ENCODE measurements at places on chromosomes 16 and 17.

DNA sequence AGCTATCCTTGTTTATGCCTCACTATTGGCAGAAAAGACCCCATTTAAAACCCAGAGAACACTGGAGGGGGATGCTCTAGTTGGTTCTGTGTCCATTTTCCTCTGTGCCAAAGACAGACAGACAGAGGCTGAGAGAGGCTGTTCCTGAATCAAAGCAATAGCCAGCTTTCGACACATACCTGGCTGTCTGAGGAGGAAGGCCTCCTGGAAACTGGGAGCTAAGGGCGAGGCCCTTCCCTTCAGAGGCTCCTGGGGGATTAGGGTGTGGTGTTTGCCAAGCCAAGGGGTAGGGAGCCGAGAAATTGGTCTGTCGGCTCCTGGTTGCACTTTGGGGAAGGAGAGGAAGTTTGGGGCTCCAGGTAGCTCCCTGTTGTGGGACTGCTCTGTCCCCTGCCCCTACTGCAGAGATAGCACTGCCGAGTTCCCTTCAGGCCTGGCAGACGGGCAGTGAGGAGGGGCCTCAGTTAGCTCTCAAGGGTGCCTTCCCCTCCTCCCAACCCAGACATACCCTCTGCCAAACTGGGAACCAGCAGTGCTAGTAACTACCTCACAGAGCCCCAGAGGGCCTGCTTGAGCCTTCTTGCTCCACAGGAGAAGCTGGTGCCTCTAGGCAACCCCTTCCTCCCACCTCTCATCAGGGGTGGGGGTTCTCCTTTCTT lies 56.1 kb downstream of the IGF2BP1 start:
- no peak for DNase-seq

DNA sequence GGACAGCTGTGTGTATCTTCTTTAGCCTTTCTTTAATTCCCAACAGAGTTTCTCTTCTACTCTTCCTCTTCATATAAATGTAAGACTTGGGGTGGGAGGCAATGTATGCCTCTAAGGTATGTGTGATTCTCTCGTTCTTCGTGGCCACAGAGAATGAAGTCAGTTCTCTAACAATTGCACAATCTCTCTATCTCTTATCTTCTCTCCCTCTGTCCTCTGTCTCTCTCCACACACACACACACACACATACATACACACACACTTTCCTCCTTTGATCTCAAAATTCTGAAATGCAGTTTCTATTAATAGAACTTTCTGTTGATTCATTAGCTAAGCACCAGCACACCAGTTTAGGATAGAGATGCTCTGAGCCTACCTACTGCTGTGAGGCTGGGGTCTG lies 615.7 kb upstream of the SALL1 start:
- no peak for DNase-seq

GRCh38 chr17:63150490-63150889 lies 184.5 kb downstream of the TANC2 start:
- no peak for DNase-seq

DNA sequence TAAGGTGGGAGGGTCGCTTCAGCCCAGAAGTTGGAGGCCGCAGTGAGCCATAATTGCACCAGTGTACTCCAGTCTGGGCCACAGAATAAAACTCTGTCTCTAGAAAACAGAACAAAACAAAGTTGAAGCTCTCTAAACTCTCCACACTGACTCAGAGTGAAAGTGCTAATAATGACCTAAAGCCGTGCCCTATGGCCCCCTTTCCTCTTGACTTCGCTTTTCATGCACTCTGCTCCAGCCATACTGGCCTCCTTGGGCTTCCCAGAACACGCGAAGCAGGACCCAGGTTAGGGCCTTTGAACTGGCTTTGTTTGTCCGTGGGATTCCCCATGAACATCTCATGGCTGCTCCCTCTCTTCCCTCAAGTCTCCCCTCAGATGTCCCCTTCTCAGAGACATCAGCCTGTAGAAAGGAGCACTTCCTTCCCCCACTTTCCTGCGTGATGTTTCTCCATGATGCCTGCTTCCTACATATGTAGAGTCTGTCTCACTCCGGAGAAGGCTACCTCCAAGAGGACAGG lies 18.6 kb upstream of the SPN start:
- peak; percentile 88 for DNase-seq

GRCh38 chr17:5619088-5619740 lies 34.9 kb upstream of the NLRP1 start:
- peak; percentile 1 for DNase-seq

GRCh38 chr17:393806-394717 lies 41.5 kb upstream of the RPH3AL start:
- DNase-seq: peak; percentile 67

DNA sequence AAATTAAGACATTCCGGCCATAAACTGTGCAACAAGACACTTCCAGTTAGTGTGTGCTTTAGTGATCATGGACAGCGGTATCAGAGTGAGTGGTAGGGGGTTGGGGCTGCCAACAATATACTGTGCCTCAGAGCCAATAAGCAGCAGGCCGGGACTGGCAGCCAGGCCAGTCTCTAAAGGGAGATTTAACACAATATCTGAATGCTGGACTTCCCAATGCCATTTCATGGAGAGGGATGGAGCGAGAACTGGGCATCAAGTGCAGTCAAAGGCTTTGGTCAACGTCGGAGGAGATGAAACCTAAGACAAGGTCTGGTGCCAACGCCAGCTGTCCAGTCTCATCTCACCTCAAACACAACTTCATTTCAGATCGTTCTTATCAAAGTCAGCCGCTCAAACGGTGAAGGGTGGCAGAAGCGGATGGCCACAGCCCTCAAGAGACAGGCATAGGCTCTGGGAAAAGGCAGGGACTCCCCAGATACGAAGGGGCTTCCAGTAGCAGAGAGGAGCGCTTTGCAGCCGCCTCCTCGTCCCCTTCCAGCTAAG lies 935 bp downstream of the USP32 start:
- DNase-seq: peak; percentile 28

DNA sequence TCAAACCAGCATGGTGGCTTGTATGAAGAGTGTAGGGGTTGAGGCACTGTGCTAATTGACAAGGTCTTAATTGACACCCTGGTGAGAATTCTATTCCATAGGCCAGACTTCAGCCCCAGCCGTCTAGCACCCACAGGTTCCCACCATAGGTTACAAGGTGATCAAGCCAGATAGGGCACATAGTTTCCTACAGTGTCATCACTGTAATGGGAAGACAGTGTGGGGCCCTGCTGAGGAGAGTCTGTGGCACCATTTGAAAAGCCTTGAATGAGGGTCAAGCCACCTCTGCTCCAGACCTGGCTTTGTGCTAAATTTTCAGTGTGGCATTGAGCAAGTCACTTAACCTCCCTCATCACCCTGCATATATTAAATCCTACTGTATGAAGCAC lies 36.2 kb downstream of the YPEL2 start:
- no peak for DNase-seq

- DNase-seq: no peak
These were observed 468.1 kb downstream of the SOX9 start for GRCh38 chr17:72588961-72589360.

DNA sequence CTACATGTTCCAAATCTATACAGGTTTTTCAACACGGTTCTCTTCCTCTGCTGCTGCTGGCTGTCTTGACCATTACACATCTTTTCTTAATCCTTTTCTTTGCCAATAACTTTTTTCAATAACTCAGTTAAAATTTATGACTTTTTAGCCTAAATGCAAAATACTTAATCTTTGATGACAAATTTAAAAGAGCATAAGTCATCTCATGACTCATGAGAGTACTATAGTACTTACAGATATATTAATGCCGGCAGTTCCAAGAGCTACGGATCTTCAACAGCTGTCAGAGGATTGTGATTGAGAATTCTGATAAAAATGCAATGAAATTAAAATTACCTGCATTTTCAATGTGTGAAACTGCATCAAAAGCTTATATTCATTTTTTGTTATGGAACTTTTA lies 105.5 kb downstream of the KPNA2 start:
- no peak for DNase-seq

DNA sequence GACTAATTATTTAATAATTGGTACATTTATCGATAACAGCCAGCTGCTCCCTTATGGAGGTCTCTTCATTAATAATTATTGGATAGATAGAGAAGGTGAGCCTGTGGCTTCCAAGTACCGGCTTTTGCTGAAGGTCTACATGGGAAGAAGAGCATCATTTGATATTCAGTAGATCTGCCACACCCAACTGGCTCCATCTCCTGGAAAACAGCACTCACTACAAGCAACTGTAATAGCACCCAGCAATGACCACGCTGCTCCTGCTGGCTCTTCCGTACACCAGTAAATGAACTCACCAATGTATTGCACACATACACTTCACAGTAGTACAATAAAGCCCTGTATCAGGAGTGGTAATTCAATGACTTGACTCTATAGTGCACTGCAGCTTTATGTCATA lies 19.5 kb downstream of the MARVELD3 start:
- DNase-seq: peak; percentile 34

GRCh38 chr16:49528060-49528865 lies 154.7 kb downstream of the C16orf78 start:
- DNase-seq: peak; percentile 10

DNA sequence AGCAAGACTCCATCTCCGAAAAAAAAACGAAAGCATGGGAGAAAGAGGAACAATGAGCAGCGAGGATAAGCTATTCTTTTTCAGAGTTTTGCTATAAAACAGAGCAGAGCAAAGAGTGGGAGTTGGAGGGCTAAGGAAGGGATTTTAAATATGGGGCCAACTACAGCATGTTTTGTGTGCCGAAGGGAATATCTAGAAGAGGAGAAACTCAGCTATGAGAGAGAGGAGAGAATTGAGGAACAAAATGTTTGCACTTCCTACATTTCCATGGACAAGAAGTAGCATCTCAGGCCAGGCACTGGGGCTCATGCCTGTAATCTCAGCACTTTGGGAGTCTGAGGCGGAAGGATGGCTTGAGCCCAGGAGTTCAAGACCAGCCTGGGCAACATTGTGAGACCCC lies 13.1 kb upstream of the GRB2 start:
- DNase-seq: peak; percentile 67

DNA sequence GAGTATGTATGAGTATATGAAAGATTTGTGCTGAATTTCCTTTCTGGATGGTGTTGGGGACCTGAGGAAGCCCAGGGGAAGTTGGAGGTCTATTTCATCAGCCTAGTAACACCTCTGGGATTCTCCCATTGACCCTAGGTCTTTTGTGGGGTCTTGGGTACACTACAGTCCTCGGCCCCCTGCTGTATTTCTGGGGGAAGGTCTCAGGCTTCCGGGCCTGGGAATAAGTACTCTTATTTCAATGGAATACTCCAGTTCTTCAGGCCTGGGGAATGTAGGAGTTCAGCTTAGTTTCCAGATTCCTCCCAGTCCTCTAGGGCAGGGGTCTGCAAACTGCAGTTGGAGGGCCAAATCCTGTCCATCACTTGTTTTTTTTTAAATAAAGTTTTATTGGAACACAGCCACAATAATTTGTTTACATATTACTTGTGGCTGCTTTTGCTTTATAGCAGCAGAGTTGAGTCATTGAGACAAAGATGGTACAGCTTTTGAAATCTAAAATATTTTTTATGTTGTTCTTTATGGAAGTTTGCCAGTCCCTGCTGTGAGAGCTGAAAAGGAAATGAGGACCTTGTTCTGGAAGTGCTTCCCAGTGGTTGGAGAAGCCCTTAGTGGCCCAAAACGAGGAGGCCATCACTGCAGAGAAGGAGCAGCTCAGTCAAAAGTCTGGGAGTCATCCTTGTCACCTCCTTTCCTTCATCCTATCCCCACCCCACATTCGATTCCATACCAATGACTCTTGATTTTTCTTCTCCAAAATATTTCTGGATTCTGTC lies 142.5 kb upstream of the HS3ST2 start:
- no peak for DNase-seq

- no peak for DNase-seq
These were observed 5.0 kb downstream of the SKA2 start for GRCh38 chr17:59149841-59150511.

GRCh38 chr17:47220531-47220999 lies 11.4 kb downstream of the MYL4 start:
- no peak for DNase-seq

DNA sequence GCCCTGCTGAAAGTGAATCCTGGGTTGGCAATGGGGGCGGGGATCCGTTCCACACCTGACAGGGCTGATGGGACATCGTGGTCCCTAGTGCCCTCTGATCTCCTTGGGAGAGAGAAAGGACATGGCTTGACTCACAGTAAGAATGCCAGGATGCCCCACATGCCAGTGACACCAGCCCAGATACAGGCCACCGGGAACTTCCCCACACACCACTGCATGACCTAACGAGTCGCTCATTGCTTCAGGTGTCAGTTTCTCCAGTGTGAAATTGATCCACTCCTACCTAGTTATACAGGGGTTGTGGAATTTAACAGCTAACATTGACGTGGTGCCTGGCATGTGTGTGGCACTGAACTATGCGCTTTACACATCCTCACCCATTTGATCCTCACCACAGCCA lies 7.5 kb downstream of the CD300LG start:
- no peak for DNase-seq

- peak; percentile 74 for DNase-seq
These were observed 12.8 kb upstream of the CCL8 start for GRCh38 chr17:34306466-34306865.

- DNase-seq: no peak
These were observed 3.4 kb upstream of the SYNGR2 start for GRCh38 chr17:78164748-78165607.

GRCh38 chr16:63283721-63284120 lies 1247.5 kb upstream of the CDH8 start:
- no peak for DNase-seq

GRCh38 chr17:18217412-18218015 lies 7.9 kb upstream of the LLGL1 start:
- peak; percentile 59 for DNase-seq

DNA sequence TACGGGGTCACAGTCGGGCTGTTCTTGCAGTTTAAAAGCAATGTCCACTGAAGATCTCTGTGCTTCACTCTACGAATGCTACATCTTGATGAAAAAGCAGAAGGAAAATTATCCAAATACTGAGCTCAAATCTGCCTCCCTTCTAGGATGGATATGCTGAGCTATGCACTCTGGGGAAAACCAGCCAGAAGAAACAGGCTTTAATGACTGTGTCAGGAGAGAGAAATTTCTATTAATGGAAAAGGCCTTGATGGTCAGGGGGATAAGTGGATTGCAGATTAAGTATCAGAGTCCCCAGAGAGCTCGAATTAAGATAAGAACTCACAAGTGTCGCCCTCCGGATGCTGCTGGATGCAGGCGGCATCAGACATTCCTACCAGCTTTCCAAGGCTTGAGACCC lies 39.6 kb upstream of the RCVRN start:
- no peak for DNase-seq
